Articular chondrocyte of knee joint (primary cell): ENCODE measurements at places on chromosomes 1 and 21. TPM values are rescaled to one million over a fixed set of nuclear protein-coding genes. Genes with fewer than 3 reads are reported as not detected.

EXO1 gene
- total RNA-seq: 4.1 and 6.5 TPM in 2 replicates

TDRD10 gene
- total RNA-seq: 0.13 and 0.54 TPM in 2 replicates

PLA2G2F gene
- not detected in 2 replicates for total RNA-seq

BEND5 gene
- total RNA-seq: 0.11 and 1.0 TPM in 2 replicates

MPL gene
- total RNA-seq: not detected in 2 replicates

TEDDM1 gene
- total RNA-seq: not detected in 2 replicates

OR2AK2 gene
- total RNA-seq: not detected in 2 replicates

LDLRAD2 gene
- 0.39 TPM in 1 of 2 replicates, not detected in the other for total RNA-seq

ARHGEF10L gene
- total RNA-seq: 21.7 and 22.3 TPM in 2 replicates

COL16A1 gene
- 101 and 130 TPM in 2 replicates for total RNA-seq

SPATA45 gene
- total RNA-seq: 0.39 TPM in 1 of 2 replicates, not detected in the other

OR2L5 gene
- 0.13 TPM in 1 of 2 replicates, not detected in the other for total RNA-seq

IARS2 gene
- total RNA-seq: 91.1 and 91.6 TPM in 2 replicates

PLEKHN1 gene
- 0.76 and 0.91 TPM in 2 replicates for total RNA-seq

ATP5PF gene
- 61.4 and 79.8 TPM in 2 replicates for total RNA-seq

RGS5 gene
- total RNA-seq: 3.4 and 6.5 TPM in 2 replicates

RGS7 gene
- 0.11 TPM in 1 of 2 replicates, not detected in the other for total RNA-seq

VPS13D gene
- 65.9 and 68.5 TPM in 2 replicates for total RNA-seq

HMGCS2 gene
- not detected in 2 replicates for total RNA-seq

KCND3 gene
- 4.4 and 11.8 TPM in 2 replicates for total RNA-seq

DNASE2B gene
- total RNA-seq: not detected in 2 replicates

TNFRSF8 gene
- 0.13 and 0.22 TPM in 2 replicates for total RNA-seq

ITLN2 gene
- total RNA-seq: not detected in 2 replicates

COL11A1 gene
- total RNA-seq: 44.3 and 156 TPM in 2 replicates

MIER1 gene
- 62.3 and 63.1 TPM in 2 replicates for total RNA-seq

BTBD8 gene
- total RNA-seq: 6.3 and 8.8 TPM in 2 replicates

COG2 gene
- total RNA-seq: 21.2 and 23.4 TPM in 2 replicates

FNBP1L gene
- total RNA-seq: 10.2 and 16.4 TPM in 2 replicates

CELA3B gene
- not detected in 2 replicates for total RNA-seq

CA6 gene
- total RNA-seq: not detected in 2 replicates

NUDT4B gene
- 34.6 and 46.0 TPM in 2 replicates for total RNA-seq

LHX8 gene
- 0.13 TPM in 1 of 2 replicates, not detected in the other for total RNA-seq

LDLRAD1 gene
- not detected in 2 replicates for total RNA-seq

RHD gene
- total RNA-seq: not detected in 2 replicates

LPAR3 gene
- total RNA-seq: 0.32 TPM in 1 of 2 replicates, not detected in the other

SAMD13 gene
- 0.78 and 0.97 TPM in 2 replicates for total RNA-seq

GOLT1A gene
- total RNA-seq: not detected in 2 replicates

LYPD8 gene
- total RNA-seq: not detected in 2 replicates

AMY2B gene
- 5.7 and 9.2 TPM in 2 replicates for total RNA-seq

CEP85 gene
- total RNA-seq: 10.8 and 11.9 TPM in 2 replicates

ENSA gene
- 69.8 and 71.3 TPM in 2 replicates for total RNA-seq

GPR25 gene
- not detected in 2 replicates for total RNA-seq

RORC gene
- total RNA-seq: 0.22 and 0.39 TPM in 2 replicates

ERICH3 gene
- not detected in 2 replicates for total RNA-seq

CHAF1B gene
- 4.1 TPM in 2 replicates for total RNA-seq

REN gene
- total RNA-seq: not detected in 2 replicates

SPRR2A gene
- total RNA-seq: not detected in 2 replicates

TNFRSF18 gene
- total RNA-seq: 0.32 and 0.39 TPM in 2 replicates

LMX1A gene
- not detected in 2 replicates for total RNA-seq

LCE2B gene
- total RNA-seq: not detected in 2 replicates

ATAD3C gene
- total RNA-seq: under 0.01 and 0.13 TPM in 2 replicates

TSPEAR gene
- not detected in 2 replicates for total RNA-seq

IL10 gene
- total RNA-seq: 0.26 and 0.54 TPM in 2 replicates

LAPTM5 gene
- total RNA-seq: 0.13 and 0.22 TPM in 2 replicates

SLC6A9 gene
- 9.0 and 9.8 TPM in 2 replicates for total RNA-seq

ZSWIM5 gene
- 0.26 and 0.86 TPM in 2 replicates for total RNA-seq

ARHGAP30 gene
- total RNA-seq: under 0.01 TPM in 1 of 2 replicates, not detected in the other
